ENCODE measurements at places on chromosomes 2 and 18.

DNA sequence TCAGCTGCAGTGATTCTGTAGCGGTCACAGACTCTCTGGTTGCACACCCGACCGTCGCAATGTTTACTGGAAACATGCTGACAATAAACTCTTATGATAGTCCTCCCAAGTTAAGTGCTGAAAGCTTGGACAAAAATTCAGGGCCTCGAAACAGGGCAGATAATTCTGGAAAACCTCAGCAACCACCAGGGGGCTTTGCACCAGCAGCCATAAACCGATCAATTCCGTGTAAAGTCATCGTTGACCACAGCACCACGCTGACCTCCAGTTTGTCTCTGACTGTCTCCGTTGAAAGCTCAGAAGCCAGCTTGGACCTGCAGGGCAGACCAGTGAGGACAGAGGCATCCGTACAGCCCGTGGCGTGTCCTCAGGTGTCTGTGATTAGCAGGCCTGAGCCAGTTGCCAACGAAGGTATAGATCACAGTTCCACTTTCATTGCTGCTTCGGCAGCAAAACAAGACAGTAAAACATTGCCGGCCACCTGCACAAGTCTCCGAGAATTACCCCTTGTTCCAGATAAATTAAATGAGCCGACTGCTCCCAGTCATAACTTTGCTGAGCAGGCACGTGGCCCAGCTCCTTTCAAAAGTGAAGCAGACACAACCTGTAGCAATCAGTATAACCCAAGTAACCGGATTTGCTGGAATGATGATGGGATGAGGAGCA is 166.1 kb downstream of the ASXL3 start:
- no peak for DNase-seq

- no peak for DNase-seq
Measured at GRCh38 chr2:199734651-199735050, 116.3 kb downstream of the FTCDNL1 start.

DNA sequence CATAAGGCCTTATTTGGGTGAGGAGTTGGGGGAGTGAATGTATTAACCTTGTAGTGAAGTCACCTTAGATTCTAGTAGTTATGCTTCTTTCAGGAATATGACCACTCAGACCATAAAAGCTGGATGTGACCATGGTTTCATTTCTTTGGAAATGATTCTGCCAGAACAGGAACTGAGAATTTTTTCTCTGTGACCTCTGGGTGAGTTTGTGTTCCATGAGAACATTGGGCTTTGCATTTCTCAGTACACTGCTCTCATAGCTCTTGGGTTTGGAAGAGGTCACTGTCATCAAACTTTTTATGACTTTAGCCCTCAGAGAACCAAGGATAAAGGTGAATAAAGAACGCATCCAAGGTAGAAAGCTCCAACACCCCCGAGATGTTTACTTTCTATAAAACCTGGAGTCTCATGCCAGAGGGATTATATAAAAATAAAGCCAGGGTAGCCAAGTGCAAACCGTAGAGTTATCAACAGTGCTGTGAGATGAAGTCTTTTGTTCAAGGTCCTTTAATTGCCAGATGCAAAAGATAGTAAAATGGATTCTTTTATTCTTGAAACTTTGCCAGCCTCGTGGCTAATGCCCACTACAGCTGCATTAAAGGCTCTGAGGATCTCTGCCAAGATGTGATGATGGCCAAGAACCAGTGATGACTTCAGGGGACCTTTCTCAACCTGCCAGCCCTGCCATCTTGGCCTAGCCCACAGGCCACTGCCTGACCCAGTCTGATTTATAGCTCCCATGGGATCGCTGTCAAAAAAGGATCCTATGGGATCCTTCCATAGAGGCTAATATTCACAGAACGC is 27.8 kb upstream of the MAT2A start:
- DNase-seq: no peak

GRCh38 chr2:21787941-21788340 is 664.2 kb downstream of the TDRD15 start:
- no peak for DNase-seq

GRCh38 chr18:44758861-44759631 is 78.4 kb downstream of the SETBP1 start:
- no peak for DNase-seq

GRCh38 chr2:101255501-101255900 is 2.8 kb downstream of the CNOT11 start:
- no peak for DNase-seq

GRCh38 chr18:63788447-63789096 is 13.4 kb downstream of the SERPINB7 start:
- DNase-seq: peak; percentile 21

DNA sequence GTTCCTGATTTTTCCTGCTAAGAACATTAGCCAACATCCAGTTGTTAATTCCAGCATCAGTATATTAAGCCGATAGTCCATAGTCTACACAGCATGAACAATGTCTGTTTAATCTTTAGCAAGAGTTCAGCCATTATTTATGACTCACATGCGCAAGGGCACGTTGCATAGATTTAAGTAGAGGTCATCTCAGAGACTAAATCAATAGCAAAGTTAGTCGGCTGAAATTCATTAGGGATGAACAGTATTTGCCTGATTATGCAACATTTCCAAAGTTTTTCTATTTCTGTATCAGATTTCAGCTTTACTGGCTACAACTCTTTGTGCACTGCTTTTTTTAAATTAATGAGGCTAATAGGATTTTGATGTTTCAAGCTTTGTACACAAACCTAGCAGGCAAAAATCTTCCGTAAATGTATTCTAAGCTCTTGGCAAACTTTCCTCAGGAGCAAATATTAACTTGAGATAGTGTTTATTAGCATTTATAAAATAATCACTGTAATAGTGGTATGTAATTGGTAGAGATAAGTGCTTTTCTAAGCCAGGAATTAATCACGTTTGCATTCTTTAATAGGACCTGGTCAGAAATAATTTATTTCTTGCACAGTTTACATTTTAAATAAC is 578.7 kb upstream of the ID2 start:
- no peak for DNase-seq

DNA sequence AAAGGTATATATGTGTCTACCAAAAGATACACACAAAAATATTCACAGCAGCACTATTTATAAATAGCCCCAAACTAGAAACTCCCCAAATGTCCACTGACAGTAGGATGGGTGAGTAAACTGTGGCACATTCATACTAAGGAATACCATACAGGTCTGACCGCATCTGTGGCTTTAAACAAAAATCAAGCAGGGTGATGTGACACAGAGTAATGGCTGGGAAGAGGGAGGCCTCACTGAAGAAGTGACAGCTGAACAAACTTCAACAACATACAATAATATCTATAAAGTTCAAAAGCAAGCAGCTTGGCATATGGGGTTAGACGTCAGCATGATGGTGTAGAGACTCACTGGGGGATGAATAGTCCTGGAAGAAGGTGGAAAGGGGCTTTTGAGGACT is 115.1 kb upstream of the PPP1CB start:
- DNase-seq: no peak

DNA sequence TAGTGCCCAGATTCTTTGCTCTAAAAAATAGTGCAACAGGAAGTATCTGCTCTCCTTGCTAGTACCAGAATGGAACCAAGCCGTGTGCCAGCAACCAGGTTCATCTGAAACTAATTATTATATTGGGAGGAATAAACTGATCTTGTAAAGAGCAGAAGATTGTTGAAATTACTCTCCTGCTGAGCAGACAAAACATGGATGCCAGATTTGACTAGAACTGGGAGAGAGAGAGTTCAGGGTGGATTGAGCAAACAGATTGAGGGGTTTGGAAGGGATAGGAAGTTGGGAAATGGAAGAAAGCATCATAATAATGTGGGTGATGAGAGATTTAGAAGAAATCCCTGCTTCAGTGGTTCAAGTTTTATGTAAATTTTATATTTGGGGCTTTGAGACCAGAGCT is 160.1 kb upstream of the RASGRP3 start:
- no peak for DNase-seq

DNA sequence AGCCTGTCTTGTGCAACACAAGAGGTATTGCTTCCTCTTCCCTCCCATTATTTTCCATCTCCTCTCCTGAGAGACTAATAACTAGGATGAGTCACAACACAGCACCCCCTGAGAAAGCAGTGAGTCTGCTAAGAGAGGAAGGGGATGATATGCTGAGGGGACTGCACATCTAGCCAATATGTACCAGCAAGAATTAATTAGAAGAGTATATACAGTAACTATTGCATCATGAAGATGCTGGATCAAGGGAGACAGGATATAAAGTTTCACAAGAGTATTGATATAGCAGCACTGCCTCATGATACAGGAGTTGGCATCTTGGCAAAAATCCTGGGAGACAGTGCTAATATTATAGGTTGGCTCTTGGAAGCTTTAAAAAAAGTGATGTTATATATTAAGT is 289.9 kb upstream of the RBMS1 start:
- DNase-seq: no peak

GRCh38 chr2:150174971-150175421 is 312.5 kb downstream of the RND3 start:
- DNase-seq: no peak

DNA sequence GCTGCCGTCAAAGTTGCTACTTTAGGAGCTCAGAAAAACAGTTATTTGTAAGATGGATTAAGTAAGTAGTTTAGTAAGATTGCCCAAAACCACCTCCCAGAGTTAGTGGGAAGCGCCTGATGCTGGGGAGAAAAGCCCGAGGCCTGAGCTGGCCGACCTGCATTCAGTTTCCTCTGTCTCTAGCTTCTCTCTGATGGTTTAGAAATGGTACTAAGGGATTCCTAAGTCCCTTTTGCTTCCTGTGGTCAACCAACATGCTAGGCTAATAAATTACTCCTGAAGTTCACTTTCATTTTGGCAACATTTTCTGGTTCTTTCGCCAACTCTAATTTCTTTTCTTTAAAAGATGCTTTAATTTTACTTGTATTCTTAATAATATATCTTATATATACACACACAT is 60.1 kb downstream of the ASAP2 start:
- DNase-seq: no peak

DNA sequence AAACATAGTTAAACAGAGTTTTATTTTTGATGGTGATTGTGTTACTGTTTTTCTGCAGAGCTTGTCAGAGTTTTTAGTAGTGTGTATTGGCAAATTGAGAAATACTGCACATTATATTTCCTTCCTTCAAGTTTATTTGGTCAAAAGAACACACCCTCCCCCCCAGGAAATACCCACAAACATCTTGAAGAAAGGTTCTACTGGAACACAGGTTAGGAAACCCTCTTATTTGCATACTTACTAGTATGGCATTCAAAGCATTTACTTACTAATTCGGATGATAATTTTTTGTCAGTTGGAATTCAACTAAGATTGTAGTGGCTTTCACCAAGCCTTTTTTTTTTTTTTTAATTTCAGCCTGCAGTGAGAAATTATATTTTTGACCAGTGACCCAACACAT is 9.1 kb downstream of the CAB39 start:
- no peak for DNase-seq

- no peak for DNase-seq
Measured at GRCh38 chr2:105537920-105538319, 139.1 kb upstream of the FHL2 start.

DNA sequence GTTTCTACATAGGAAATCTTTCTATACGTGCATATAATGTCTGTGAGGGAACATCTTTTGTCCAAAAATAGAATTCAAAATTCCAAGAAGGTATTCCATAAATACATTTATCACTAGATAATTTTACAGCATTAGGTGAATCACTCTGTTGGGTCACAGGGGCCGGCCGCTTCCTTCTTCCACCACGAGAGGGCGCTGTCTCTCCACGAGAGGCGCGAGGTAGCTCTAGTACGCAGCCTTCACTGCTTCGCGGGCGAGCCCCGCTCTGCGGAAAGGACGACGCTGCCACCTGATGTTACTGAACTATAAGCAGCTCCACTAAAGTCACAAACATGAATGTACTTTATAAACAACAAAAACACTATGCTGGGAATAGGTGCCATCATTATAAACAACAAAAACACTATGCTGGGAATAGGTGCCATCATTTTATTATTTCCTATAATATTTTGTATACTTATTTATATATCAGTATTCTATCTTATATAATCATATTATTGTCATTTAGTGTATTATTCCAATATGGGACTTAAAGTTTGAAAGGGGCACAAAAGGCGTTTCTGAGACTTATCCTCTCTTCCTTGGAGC is 69.4 kb upstream of the REV1 start:
- DNase-seq: peak; percentile 82

DNA sequence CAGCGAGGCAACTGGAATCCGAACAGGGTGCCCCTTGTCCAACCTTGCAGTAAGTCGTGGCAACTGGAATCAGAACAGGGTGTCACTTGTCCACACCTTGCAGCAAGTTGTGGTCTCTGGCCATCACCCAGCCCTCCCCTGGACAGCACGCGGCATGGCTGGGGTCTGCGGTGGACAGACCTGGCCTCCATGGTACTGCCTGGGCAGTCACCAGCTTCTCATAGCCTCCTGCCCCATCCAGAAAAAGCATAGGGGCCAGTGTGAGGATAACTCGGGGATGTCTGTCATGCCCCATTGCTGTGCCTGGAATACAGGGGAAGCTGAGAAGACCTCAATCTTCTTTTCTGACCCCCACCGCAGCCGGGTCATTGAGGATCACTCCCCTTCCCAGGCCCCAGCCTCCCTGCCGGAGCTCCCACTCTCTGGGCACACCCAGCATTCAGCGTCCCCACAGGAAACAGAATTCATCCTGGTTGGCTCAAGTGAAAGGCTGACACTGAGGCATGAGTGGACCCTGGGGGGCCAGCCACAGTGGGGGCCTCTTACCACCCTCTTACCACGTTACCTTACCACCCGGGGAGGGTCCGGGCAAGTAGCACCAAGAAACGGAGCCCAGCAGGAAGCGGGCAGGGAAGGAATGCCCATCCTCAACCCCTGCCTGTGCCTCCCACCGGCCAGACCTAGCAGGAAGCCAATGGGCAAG is 68.0 kb upstream of the RAB6C start:
- no peak for DNase-seq

DNA sequence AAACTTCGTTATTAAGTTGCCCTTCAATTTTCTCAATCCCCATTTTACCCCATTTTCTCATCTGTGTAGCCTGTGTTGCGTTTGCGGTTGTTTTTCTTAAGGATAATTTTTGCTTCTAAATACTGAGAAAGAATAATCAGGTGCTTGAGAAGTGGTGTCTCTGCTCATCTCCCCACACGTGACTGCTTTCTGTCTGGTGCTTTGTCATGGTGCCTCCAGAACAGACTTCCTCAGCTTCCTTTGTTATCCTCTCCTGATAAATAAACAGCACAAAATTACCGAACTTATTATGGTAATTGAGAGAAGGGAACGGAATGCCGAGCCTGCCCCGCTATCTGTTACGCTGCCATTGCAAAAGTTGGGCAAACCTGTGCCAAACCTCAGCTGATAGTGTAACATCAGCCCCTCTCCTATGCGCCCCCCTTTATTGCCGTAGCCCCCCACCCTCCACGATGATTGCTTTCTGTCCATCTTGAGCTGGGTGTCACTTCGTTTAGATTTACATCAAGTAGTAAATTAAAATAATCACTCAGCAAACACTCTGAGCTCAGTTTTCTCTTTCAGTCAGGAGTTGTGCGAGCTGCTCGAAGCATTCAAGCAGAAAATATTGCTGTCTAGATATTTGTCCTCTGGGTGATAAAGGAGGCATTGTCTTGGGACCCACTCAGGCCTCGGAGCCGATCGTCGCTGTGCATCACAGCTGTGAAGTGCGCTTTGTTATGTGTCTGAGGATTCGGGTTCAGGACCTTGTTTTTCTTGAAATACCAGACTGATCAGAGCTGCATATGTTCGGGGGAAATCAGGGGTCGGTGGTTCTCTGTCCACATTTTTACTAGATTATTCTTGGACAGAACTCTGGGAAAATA is 1008.5 kb upstream of the FANCL start:
- no peak for DNase-seq

GRCh38 chr2:47815764-47816163 is 32.8 kb downstream of the MSH6 start:
- no peak for DNase-seq

GRCh38 chr18:63083020-63083531 is 236.5 kb downstream of the BCL2 start:
- no peak for DNase-seq

- DNase-seq: no peak
Measured at GRCh38 chr18:23710068-23710527, 20.8 kb downstream of the LAMA3 start.
